Stimulated activated CD4-positive, alpha-beta T cell treated with anti-CD3 and anti-CD28 coated beads, Interleukin-12 subunit alpha, Interleukin-12 subunit beta, amount 100 ng/mL, for 48 hours (primary cell): ENCODE measurements at places on chromosomes 1 and 21.
A peak's percentile ranks its signal among the peaks of the same experiment; 100 is the strongest.

GRCh38 chr1:53135735-53136114 is 6.7 kb downstream of the SLC1A7 start:
- DNase-seq, result no peak

- no peak for DNase-seq
Measured at GRCh38 chr1:86523670-86524354, 23.1 kb upstream of the CLCA4 start.

DNA sequence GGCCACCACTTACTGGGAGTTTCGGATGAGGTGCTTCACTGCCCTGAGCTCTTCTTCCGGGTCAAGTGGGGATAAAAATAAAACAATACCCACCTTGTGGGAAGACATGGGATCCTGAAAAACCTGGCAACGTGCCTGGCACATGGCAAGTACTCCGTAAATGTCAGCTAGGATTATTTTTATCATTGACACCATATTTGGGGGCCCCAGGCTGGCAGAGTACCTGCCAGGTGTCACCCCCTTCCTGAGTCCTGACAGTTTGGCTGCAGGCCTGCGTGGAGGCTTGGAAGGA is 9.2 kb upstream of the EPHA2 start:
- no peak for DNase-seq

- DNase-seq, result no peak
Measured at GRCh38 chr1:15424981-15425380, 13.3 kb upstream of the CTRC start.

DNA sequence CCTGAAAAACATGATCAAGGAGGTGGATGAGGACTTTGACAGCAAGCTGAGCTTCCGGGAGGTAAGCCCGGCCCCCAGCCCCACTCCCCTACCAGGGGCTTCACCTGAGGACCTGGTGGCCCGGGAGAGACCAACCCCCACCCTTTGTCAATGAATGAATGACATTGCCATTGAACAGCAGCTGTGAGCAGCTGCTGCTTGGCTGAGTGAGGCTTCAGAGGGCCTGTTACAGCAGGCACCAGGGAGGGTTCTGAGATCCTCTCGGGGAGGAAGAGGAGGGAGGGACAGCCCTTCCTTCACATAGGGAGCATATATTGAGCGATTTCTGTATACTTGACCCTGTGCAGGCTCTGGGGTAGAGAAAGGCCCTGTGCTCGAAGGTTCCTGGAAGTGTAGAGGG is 12.3 kb upstream of the CTRC start:
- no peak for DNase-seq

GRCh38 chr1:86708920-86709319 is 4.5 kb downstream of the SH3GLB1 start:
- DNase-seq, result no peak

GRCh38 chr1:88980870-88981269 is 11.6 kb downstream of the KYAT3 start:
- no peak for DNase-seq

DNA sequence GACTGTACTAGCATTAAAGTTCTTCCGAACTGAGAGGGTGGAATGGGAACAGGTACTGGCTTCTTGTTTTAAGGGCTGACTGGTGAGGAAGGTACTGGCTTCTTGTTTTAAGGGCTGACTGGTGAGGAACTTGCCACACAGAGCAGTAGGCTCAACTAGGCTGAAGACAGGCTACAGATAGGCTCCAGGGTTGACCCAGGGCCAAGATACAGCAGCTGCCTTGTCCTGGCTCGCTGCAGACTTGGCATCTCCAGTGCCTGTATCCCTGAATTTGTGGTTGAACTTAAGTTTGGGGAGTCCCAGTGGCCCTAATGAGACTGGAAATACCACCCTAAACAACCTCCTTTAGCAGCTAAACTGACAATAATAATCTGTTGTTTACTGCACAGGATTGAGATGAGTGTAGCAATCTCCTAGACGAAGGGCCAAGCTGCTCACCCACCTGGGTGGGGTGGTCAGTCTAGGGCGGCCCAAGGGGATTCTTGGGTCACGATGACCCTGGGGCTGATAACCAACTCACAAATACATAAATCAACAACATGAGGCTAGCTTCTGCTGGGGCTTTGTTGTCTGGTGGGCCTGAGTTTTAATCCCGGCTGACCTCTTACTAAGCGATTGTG is 227.1 kb downstream of the DISC1 start:
- DNase-seq, result no peak

DNA sequence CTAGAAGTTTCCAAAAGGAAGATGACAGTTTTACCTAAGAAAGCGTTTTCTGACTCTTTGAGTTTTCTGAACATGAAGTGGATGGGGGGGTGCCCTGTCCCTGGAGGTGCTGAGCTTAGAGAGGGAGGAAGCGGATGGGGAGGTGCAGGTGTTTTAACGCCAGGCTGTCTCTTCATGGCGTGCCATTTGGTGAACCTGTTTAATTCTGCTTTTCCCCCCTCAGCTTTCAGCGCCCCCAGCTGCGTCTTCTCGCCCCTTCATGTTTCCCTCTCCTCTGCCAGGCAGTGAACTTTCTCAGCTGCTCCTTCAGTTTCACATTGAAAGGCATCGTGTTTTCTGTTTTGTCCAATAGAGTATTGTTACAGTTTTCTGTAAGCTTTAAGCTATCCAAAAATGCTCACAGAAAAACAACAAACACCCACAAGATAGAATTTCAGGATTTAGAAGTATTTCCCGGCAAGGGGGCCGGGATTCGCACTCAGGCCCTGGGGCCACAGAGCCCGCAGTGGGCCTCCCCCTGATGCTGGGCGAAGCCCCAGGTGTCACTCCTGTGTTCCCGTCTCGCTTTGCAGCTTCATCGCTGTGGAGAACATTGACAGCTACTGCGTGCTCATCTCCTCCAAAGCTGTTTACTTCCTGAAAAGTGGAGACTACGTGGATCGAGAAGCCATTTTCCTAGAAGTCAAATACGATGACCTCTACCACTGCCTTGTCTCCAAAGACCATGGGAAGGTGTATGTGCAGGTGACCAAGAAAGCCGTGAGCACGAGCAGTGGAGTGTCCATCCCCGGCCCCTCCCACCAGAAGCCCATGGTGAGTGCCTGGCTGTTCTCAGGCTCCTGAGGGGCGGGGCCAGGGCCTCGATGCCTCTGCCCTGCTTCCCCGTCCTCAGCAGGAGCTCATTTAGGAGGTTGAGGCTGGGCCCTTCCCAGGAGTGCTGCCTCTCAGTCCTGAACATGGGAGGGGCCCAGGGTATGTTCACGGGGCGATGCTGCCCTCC is 111.4 kb downstream of the DHRS3 start:
- DNase-seq, result no peak

- DNase-seq, result no peak
Measured at GRCh38 chr1:56125316-56125715, 454.0 kb downstream of the PLPP3 start.

DNA sequence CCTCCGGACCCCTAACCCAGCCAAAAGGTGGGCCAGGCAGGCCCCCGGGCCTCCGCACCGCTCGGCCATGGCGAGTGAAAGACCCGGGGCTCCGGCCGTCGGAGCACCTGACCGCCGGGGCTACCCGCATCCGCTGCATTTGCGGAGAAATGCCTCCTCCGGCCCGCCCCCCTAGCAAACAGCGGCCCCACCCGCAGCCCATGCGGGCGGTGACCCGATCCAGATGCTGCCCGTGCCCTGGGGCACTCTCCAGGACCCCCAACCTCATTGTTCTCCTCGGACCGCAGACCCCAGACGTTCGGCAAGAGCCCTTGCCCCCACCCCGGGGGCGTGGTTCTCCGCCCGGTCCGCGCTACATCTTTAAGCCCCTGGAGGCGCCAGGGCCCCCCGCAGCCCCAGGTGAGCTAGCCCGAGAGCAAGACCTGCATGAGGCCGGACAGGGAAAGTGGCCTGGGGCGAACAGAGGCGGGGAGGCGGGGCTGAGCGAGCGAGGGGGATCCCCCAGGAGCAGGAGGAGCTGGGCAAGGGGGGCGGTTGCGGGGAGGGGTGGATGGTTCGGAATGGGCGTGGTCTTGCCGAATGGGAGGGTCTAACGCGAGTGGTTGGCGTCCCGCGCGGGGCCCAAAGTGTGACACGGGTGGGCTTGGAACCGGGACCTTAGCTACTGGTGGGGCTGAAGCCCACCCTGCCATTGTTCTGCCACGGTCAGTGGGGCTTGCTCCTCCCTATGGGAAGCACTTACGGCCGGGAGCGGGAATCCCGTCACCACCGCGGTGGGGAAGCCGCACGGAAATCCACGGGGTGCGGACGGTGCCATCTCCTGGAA is 6.3 kb upstream of the CRYBG2 start:
- peak; percentile 15 for DNase-seq

- DNase-seq, result no peak
Measured at GRCh38 chr1:117375327-117375726, 8.1 kb downstream of the MAN1A2 start.

GRCh38 chr1:172669011-172669410 is 10.1 kb downstream of the FASLG start:
- DNase-seq, result no peak

GRCh38 chr1:48917901-48918603 is 141.4 kb upstream of the BEND5 start:
- no peak for DNase-seq

GRCh38 chr1:1199961-1200875 is 6.2 kb downstream of the TNFRSF18 start:
- DNase-seq, result no peak

GRCh38 chr1:67896826-67897225 is 63.6 kb upstream of the GNG12 start:
- no peak for DNase-seq

DNA sequence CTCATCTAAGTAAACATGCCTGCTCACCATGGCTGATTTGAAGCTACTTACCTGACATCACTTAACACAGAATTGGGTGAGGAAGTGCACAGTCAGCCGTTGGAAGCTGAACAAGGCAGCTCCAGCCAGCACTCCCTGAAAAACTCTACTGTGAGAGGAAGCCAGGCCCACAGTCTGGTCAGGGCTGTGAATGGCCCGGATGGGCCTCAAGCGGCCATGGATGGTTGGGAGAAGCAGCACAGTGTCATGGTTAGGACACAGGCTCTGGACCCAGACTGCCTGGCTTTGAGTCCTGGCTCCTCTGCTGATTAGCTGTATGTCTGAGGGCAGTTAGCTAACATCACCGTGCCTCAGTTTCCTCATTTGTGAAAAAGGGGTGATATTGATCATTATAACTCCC is 267.8 kb downstream of the GRIK3 start:
- DNase-seq, result no peak

- DNase-seq, result no peak
Measured at GRCh38 chr1:154565876-154566275, 1.7 kb upstream of the CHRNB2 start.

- DNase-seq, result no peak
Measured at GRCh38 chr1:20400341-20401177, 85.5 kb downstream of the CAMK2N1 start.

- no peak for DNase-seq
Measured at GRCh38 chr1:95974586-95974985, 740.6 kb downstream of the RWDD3 start.

GRCh38 chr1:98147280-98147679 is 226.4 kb upstream of the DPYD start:
- DNase-seq, result no peak

GRCh38 chr1:240309769-240310168 is 218.1 kb downstream of the FMN2 start:
- DNase-seq, result no peak

- DNase-seq, result no peak
Measured at GRCh38 chr1:112449630-112449983, 53.6 kb downstream of the CTTNBP2NL start.

DNA sequence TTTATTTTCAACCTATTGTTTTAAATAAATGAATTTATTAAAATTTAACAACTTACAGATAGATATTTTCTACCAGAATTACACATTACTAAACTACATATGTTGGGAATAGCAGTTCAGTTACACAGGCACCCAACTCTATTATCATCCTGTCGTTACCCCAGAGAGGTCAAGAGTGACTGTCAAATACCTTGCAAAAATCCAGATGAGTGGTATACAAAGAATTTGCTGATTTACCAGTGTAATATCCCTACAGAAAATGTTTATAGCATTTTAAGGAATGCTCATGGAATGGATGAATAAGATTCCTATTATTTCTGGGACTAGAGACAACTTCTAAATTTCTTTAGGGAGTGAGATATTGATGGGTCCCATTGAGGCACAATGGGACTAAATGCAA is 300.7 kb upstream of the RGS18 start:
- DNase-seq, result no peak

DNA sequence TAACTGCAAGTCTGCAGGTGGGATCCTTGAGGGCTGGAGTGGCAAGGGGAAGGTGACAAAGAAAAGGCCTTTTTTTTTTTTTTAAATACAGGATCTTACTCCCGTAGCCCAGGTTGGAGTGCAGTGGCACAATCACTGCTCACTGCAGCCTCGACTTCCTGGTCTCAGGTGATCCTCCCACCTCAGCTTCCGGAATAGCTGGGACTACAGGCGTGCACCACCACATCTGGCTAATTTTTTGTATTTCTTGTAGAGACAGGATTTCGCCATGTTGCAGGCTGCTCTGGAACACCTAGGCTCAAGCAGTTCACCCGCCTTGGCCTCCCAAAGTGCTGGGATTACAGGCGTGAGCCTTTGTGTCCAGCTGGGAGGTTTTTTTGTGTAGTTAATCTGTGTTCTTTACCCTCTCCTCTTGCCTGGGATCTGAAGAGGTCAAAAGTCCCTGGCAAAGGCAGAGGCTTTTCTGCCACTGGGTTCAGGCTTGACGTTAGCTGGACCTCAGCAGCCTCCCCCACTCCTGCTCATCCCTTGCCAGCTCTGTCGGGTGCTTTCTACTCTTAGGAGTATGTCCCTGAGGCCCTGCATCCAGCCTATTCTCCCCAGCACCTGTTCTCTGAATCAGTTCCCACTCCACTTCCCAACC is 5.2 kb downstream of the IL6R start:
- no peak for DNase-seq

DNA sequence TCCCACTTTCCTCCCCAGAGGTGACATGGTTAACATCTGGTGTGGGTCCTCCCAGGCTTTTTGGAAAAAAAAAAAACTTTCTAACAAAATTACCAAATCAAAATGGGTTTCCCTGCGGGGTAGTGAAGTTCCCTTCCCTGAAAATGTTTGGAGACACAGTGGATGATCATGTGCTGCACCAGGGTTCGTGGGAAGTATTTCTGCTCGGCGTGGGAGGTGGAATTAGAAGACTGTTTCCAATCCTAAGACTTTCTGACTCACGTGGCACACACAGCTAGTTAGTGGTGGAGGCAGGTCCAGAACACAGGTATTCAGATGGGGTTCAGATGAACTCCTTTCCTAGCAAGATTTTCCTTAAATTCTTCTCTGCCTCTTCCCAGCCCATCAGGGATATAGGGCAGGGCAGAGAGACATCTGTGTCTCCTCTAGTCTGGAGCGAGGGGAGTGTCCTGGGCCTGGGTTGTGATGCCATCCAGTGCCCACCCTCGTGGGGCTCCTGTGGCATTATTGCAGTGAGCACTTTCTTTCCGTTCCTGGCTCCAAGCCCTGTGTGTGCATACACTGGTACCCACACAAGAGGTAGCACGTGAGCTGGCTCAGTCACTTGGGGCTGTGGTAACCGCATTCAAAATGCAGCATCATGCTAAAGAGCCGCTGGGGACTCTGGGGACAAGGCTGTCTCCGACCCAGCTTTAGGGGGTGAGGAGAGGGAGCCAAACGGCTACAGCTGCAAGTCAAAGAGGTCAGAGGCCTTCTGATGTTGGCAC is 27.5 kb downstream of the KCNC4 start:
- no peak for DNase-seq

- DNase-seq, result no peak
Measured at GRCh38 chr1:21547876-21548275, 38.7 kb downstream of the ALPL start.

- no peak for DNase-seq
Measured at GRCh38 chr1:13949546-13949945, 249.6 kb downstream of the PRDM2 start.
